Naive thymus-derived CD8-positive, alpha-beta T cell (primary cell): ENCODE measurements at places on chromosomes 2 and 18. TPM values are rescaled to one million over a fixed set of nuclear protein-coding genes. Genes with fewer than 3 reads are reported as not detected.

RBKS gene
- total RNA-seq: 1.8 TPM

FOXD4L1 gene
- 0.41 TPM for total RNA-seq

USP14 gene
- 49.3 TPM for total RNA-seq

USP34 gene
- 157 TPM for total RNA-seq

C2orf68 gene
- 95.2 TPM for total RNA-seq

TGFBRAP1 gene
- 23.1 TPM for total RNA-seq

TXNDC2 gene
- not detected for total RNA-seq

SNRNP27 gene
- total RNA-seq: 51.2 TPM

TUBB8B gene
- not detected for total RNA-seq

DSG4 gene
- total RNA-seq: not detected

SCYGR4 gene
- not detected for total RNA-seq

ZNF512 gene
- total RNA-seq: 73.5 TPM

PTPRM gene
- 0.44 TPM for total RNA-seq

ATP8B1 gene
- total RNA-seq: not detected

SIX2 gene
- total RNA-seq: not detected

CTLA4 gene
- total RNA-seq: 1.5 TPM

CNOT11 gene
- 62.4 TPM for total RNA-seq

LOXHD1 gene
- 0.08 TPM for total RNA-seq

SCTR gene
- total RNA-seq: not detected

IL1B gene
- total RNA-seq: not detected

BOLL gene
- total RNA-seq: not detected

EGR4 gene
- not detected for total RNA-seq

SPC25 gene
- not detected for total RNA-seq

CKAP2L gene
- total RNA-seq: not detected

CD8B gene
- 456 TPM for total RNA-seq

HOXD8 gene
- not detected for total RNA-seq

LBX2 gene
- not detected for total RNA-seq

RNF103 gene
- total RNA-seq: 46.8 TPM

SCG2 gene
- total RNA-seq: not detected

CEBPZ gene
- total RNA-seq: 98.5 TPM

HOXD10 gene
- total RNA-seq: not detected

ELMOD3 gene
- total RNA-seq: 29.3 TPM

FRZB gene
- total RNA-seq: not detected

SCN2A gene
- not detected for total RNA-seq

WDR7 gene
- total RNA-seq: 34.0 TPM

GAD1 gene
- total RNA-seq: not detected

NYAP2 gene
- not detected for total RNA-seq

SAG gene
- not detected for total RNA-seq

REL gene
- 28.8 TPM for total RNA-seq

TFCP2L1 gene
- total RNA-seq: not detected

SERPINB10 gene
- not detected for total RNA-seq
